ENCODE measurements at places on chromosomes 7 and 10.

DNA sequence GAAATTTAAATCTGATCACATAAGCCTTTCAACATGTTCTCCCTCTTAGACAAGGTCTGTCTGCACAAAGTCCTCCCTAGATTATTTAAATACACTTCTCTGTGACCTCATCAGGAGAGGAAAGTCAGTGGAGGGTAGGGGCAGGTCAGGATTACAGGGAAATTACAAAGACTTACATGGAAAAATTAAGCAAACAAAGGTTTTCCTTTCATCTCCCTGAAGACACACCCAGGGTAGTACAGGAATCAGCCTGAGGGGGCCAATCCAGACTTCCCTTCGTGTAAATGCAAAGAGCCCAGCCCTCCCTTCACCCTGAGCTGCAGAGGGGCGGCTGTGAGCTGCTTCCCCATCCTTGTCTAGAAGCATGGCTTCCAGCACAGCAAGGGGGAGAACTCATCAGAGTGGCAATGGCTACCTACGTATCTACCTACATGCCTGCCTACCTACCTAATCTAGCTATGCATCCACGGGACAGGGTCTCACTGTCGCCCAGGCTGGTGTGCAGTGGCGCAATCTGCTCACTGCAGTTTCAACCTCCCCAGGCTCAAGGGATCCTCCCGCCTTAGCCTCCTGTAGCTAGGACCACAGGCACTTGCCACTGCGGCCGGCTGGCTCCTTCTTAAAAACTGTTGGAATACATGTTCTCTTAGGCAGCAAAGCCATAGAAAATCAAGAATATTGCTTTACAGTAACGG is 33.2 kb downstream of the PITRM1 start:
- no peak for DNase-seq

DNA sequence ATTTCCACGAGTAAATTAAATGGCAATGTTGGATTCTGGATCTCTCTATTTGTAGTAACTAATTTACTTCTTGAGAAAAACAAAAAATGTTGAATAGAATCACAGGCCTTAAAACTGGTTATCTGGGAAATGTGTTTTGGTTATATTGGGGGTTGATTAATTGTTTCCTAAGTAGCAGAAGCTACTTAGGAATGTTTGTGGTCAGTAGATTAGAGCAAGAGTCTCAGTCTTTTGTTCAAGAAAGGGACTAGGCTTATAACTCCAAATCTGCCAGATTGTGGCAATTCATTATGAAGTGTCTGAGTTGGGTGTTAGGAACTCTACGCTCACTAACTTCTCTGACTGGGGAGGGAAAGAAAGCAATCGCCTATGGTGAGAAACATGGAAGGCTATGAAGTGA is 244.3 kb upstream of the PHYHIPL start:
- no peak for DNase-seq

DNA sequence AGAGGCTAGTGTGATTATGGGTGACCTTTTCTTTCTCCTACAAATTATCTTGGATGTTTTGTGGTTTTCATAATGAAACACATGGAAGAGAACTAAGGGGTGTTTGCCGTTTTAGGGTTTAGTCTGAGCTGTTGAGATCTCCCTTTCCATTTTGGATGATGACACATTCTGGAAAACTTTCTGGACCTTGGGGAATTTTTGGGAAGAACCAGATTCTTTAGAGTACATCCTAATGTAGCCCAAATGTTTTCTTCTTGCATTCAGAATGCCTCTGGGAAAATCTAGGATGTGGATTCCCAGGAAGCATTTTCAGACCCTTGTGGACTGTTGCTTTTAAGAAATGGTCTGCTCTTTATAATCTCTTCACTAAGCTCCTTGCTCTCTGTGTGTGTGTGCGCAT is 165.7 kb downstream of the SORCS3 start:
- DNase-seq = no peak

GRCh38 chr10:114782666-114783065 is 38.9 kb upstream of the FHIP2A start:
- DNase-seq = no peak

DNA sequence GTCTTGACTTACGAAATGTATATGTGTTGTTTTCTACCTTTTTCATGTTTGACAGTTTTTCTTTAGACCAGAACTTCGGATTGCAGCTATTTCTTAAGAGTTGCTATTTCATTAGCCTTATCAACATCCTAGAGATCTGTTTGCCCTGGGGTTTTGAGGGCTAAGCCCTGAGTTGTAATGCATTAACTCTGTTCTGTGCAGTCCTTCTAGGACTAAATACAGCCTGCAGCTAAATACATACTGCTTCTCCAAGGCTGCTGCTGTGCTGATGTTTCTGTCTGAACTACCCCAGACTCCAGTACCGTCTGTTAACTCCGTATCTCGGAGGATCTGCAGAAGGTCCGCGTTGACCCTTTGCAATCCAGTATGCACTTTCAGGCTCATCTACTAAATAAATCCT is 26.5 kb downstream of the KIAA1217 start:
- DNase-seq = no peak

DNA sequence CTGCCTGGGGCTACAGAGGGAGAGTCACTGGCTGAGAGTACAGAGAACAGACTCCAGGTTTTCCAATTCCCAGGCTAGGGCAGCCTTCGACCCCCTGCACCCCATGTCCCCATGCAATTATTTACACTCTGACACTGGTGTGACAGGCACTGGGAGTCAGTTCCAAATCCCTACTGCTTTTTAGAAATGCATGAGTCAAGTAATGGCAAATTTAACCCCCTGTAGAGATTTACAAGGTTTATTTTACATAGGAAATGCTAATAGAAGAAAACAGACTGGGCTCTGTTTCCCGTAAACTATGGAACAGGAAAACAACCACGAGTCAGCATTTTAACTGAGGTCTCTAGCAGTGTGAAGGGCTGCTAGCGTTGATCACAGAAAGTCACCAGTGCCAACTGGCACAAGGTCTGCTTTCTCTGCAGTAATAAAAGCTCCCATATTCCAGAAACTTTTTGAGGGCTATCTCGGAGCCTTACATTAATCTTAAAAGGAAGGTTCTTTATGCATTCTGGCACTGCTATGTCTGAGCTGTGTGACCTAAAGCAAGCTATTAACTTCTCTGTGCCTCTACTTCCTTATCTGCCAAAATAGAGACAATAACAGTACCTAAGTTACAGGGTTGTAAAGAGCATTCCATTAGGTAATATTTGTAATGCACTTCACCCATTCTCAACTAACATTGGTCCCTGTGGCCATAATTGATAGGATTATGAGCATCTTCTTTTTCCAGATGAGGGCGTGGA is 28.2 kb downstream of the NOD1 start:
- no peak for DNase-seq

DNA sequence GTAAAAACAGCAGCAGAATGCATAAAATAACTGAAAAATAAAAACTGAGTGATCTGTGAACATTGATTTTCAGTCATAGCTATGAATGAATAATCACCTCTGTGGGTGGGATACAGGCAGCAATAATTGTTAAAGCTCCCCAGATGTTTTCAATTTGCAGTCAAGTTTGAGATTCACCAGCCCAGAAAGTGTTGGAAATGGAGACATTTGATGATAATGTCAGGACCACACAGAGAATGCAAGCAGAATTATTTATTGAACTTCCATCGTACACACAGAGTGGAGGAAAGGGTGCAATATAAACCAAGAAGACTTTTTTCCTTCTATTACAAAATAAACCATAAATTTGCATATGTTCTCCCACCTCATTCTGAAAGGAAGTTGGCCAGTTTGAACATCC is 601.7 kb downstream of the ANKRD7 start:
- DNase-seq = no peak

DNA sequence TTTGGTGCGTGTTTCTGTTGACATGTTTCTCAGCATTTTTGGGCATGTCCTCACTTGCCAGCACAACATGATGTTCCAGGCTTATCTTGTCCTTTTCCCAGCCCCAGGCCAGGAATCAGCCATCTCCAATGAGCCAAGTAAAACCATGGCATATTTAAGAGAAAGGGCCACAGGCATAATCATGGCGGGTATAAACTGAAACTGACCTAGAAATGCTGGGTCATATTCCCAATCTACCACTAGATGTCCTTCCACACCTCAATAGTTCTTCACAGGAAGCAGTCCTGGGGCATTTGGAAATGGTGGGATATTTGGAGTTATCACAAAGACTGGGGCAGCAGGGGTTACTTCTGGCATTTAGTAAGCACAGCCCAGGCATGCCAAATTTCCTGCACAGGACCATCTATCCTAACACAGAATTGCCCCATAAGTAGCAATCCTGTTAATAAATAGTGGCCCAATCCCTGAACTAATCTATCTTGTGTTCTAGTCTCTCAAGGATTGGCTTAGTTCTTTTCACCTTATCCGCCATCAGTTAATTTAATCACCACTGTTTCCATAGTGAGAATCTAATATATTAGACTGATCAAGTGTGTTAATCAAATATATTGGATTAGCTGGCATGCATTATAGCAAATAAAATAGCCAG is 101.6 kb downstream of the NPSR1 start:
- DNase-seq = peak; percentile 18

- DNase-seq = no peak
Observed at GRCh38 chr10:51532044-51532443, 167.4 kb downstream of the CSTF2T start.
